ENCODE measurements at places on chromosomes 2 and 18. TPM values are rescaled to one million over a fixed set of nuclear protein-coding genes. Genes with fewer than 3 reads are reported as not detected.

The CTLA4 gene
- total RNA-seq: not detected

The TANC1 gene
- total RNA-seq: 47.5 TPM

The ELOA2 gene
- total RNA-seq: not detected

The KLHL41 gene
- 0.09 TPM for total RNA-seq
